CD4-positive, alpha-beta T cell treated with Interferon alpha-2 for 1 hour (primary cell): ENCODE measurements at places on chromosomes 6 and 20.

DNA sequence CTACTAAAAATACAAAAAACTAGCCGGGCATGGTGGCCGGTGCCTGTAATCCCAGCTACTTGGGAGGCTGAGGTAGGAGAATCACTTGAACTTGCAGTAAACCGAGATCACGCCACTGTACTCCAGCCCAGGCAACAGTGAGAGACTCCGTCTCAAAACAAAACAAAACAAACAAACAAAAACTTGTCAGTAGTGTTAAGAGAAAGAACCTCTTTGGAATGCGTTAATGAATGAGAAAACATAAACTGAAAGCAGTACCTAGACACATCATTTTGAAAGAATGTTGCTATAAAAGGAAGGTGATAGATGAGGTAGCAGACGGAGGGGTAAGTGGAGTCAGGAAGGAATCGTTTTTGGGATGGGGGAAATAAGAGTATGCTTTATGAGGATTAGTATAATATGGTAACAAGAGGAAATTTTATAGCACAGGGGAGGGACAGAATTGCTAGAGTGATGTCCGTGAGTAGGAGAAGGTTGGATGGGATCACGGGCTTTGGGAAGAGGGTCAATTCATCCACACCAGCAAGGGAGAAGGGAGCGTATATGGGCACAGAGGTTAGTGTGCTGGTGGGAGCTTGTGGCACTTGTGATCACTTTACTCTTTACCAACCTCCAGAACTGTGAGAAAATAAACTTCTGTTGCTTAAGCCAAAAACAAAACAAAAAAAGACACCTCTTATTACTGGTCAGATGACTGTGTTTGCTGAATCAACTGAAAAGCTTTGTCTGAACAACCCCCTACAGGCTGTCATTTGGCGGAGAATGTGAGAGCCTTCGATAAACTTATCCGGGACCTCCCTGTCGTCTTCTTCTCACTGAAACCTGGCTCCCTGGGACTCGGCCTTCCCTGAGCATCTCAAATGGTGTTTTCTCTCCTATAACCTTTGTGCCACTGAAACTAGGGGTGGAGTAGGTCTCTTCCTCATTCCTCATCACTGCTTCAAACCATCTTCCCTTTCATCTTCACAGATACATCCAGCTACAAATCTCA, 48.9 kb upstream of the TFAP2A start:
- DNase-seq: no peak

GRCh38 chr6:11418290-11418905, 119.2 kb upstream of the TMEM170B start:
- DNase-seq: no peak

DNA sequence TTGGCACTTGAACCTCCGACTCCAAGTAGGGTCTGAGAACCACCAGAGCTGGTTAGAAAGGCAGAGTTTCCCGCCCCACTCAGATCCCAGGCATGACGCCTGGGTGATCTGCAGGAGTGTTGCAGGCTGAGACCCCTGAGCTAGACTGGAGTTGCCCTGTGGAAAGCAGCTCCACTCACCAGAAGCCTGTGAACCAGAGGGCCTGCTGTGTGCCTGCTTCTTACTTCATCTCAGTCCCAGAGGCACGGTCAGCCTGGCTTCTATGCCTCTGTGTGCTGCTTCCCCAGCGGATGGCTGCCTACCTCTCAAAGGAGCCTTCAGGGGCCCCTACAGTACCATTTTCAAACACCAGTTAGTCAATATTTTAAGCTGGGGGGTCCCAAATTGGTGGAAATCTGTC, 15.6 kb upstream of the CCN6 start:
- DNase-seq: no peak

GRCh38 chr6:85479208-85479607, 29.3 kb downstream of the NT5E start:
- no peak for DNase-seq

GRCh38 chr6:117976030-117976651, 69.1 kb downstream of the SLC35F1 start:
- peak; percentile 50 for DNase-seq

DNA sequence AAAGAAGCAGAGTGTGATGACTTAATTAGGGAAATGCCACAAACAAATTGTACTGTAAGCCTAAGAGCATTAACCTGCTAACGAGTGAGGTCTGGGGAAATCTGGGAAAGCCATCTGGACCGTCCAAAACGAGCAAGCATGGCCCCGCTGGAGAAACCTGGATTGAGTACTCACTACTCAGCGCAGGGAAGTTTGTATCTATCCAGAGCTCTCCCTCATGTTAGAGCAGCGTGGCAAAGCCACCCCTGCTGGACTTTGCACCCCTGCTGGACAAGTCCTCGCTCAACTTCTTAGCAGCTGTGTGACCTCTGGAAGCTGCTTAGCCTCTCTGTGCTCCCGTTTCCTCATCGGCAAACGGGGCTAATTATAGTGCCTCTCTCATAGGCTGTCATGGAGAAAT, 37.3 kb downstream of the PSMG4 start:
- no peak for DNase-seq

GRCh38 chr6:47306887-47307286, 2.8 kb downstream of the TNFRSF21 start:
- no peak for DNase-seq

DNA sequence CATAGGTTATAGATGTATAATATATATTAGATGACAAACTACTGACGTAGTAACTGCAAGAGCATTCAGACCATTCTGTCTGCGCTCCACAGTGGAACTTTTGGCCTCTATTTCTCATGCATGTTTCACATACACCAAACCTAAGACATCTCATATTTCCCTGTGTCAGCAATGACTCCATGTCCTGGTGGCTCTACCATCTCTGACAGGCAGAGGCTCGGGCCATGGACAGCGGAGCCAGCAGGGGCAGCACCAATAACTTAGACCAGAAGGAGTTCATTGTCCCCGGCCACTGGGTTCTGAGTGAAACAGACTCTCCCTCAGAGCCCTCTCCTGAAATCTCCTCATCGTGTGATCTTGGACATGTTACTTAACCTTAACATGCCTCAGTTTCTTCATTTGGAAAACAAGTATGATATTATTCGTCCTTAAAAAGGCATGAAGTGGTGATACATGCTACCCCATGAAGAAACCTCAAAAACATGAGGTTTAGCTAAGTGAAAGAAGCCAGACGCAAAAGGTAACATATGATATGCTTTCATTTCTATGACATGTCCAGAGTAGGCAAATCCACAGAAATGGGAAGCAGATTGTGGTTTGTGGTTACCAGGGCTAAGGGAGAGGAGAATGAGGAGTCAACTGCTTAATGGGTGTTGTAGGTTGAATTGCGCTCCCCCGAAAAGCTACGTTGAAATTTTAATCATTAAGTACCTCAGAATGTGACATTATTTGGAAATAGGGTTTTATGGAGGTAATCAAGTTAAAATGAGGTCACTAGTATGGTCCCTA, 564.0 kb upstream of the JARID2 start:
- peak; percentile 4 for DNase-seq

- no peak for DNase-seq
Observed at GRCh38 chr6:15877231-15877630, 214.4 kb upstream of the DTNBP1 start.

- no peak for DNase-seq
Observed at GRCh38 chr6:111737065-111737521, 131.4 kb upstream of the TRAF3IP2 start.

DNA sequence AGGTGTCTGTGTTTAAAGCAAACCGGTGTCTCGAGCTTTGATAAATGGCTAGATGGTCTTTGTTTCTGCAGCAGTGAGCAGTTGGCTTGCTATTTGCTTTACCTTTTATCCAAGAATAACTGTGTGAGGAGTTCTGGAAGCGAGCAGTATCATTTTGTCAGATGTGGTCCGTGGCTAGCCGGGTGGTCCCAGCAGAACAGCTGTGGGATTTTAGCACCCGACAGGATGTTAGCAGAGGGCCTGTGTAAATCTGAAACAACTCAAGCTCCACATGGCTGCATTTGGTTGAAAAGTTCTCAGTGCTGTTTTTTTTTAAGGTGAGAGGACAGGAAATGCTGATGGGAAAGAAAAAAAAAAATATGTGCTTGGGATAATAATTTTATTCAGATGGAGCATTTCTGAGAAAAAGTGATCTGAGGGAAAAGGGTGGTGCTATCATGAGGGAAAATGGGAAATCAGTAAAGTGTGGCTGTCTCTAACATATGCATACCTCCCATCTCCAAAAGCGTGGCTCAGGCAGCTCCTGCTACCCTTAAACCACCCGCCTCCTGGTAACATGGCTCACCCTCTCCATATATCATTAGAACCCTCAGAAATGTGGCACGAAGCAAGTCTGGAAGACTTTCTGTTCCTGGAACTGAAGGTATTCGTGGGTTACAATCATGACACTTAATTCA, 215.4 kb downstream of the TSHZ2 start:
- no peak for DNase-seq

DNA sequence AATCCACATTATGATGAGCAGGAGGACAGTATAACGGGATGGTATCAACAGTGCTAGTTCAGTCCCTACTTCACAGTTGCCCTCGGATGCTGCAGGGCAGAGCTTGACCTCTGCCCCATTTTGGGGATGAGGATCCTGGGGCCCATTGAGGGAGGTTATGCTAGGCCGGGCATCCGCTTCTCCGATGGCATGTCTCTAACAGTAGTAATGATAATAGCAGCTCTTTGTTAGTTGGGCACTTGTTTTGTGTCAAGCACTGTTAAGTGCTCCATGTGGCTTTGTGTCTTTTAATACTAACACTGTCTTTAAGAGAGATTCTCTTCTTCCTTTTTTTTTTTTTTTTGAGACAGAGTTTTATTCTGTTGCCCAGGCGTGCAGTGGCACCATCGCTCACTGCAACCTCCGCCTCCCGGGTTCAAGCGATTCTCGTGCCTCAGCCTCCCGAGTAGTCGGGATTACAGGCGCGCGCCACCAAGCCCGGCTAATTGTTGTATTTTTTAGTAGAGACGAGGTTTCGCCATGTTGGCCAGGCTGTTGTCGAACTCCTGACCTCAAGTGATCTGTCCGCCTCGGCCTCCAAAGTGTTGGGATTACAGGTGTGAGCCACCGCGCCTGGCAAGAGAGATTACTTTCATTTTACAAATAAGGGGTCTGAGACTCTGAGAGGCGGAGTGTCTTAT, 1.1 kb downstream of the MAPRE1 start:
- DNase-seq: no peak

GRCh38 chr6:161056451-161056850, 64.9 kb downstream of the MAP3K4 start:
- DNase-seq: no peak

DNA sequence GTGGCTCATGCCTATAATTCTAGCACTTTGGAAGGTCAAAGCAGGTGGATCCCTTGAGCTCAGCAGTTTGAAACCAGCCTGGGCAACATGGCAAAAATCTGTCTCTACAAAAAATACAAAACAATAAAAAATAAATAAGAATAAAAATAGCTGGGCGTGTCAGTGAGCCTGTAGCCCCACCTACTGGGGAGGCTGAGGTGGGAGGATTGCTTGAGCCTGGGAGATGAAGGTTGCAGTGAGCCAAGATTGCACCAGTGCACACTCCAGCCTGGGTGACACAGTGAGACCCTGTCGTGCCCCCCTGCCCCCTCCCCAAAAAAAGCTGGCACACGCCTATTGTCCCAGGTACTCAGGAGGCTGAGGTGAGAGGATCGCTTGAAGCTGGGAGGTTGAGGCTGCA, 35.1 kb upstream of the SRPK1 start:
- DNase-seq: no peak

- DNase-seq: no peak
Observed at GRCh38 chr6:107244742-107245480, 129.6 kb upstream of the BEND3 start.

GRCh38 chr6:31186052-31186734, 15.7 kb upstream of the POU5F1 start:
- no peak for DNase-seq

DNA sequence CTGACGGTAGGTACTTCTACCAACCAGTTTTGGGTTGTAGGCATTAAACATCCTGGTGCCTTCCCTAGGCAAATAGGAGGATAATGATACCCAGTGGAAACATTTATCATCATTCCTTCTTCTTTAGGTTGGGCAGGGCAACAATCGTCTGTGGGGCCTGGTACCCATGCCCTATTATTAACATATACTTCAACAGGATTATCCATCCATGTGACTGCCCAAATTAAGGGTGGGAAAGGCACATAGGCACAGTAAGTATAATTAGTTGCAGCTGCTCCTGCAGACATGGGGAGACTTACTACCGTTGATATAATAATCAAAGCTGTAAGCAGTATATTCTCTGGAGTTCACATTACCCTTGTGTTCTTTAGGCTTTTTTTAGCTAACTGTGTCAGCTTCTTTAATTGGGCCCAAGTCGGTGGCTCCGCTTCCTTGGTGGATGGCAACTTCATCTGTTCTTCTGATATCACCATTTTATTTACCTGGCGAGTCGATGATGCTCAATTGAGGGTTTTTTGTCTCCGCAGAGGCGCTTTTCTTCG, 16.8 kb downstream of the RPL7L1 start:
- no peak for DNase-seq

DNA sequence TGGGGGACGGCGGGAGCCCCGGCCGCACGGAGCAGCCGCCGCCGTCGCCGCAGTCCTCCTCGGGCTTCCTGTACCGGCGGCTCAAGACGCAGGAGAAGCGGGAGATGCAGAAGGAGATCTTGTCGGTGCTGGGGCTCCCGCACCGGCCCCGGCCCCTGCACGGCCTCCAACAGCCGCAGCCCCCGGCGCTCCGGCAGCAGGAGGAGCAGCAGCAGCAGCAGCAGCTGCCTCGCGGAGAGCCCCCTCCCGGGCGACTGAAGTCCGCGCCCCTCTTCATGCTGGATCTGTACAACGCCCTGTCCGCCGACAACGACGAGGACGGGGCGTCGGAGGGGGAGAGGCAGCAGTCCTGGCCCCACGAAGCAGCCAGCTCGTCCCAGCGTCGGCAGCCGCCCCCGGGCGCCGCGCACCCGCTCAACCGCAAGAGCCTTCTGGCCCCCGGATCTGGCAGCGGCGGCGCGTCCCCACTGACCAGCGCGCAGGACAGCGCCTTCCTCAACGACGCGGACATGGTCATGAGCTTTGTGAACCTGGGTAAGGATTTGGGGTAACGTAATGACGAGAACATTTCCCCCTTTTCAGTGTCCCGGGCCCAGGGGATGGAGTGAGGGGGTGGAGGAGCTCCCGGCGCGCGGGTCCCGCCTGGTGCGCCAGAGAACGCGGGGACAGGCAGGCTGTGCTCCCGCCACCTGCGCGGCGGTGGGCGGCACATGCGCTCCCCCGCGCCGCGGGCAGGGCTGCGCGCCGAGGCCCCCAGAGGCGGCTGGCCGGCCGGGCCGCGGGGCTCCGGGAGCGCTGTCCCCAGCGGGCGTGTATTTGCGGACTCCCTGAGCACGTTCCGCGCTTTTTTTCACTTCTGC, 1.4 kb downstream of the BMP6 start:
- no peak for DNase-seq

DNA sequence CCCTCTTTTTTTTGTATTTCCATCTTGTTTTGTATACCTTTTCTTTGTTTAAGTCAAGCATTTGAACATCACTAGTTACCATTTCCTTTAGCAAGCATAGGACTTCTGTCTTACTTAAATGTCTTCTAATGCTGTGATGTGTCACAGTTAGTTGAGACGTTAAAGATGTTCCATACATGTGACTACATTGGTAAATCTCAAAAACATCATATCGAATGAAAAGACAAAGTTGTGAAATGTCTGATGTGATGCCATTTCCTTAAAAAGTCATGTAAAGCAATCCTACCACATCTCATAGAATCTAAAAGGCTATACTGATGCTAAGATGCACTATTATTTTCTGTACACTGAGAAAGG, 26.8 kb downstream of the SLC16A10 start:
- no peak for DNase-seq

- no peak for DNase-seq
Observed at GRCh38 chr20:48751871-48752270, 75.9 kb downstream of the PREX1 start.

GRCh38 chr6:1635305-1636010, 25.7 kb downstream of the FOXC1 start:
- no peak for DNase-seq

- DNase-seq: no peak
Observed at GRCh38 chr20:47137231-47137870, 219.1 kb downstream of the ZMYND8 start.

GRCh38 chr6:12408752-12409151, 118.6 kb downstream of the EDN1 start:
- no peak for DNase-seq
